ENCODE measurements at places on chromosomes 11 and 22.

DNA sequence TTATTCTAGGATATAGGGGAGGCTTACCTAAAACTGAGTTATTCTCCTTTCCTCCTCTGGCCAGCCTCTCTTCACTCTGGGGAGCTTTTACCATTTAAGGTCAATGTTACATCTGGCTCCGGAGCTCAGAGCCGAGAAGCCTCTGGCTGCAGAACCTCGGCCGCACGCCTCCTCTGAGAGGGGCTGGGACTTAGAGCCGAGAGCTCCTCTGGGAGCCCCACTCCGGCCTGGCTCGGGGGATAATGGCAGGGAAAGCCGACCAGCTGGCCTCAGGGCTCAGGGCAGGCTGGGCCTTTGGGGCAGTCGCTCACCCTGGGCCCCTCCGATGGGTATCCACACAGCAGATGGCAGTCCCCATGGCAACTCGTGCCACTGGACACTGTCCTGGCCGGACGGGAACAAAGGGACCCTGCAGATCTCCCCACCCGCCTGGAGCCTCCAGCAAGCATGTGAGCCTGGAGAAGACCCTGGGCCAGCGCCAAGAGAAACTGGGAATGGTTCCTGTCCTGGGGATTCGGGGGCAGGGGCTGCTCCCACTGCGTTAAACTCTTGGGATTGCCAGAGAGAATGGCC lies at the start of gene IRAG1:
IRAG1 (minus strand) TSS at position 247 of the 573 bp plus-strand sequence; CDS start at position 94, 153 bp downstream.
- DNase-seq: no peak

- no peak for DNase-seq
These were observed 378.1 kb downstream of the LARGE1 start for GRCh38 chr22:33542153-33542552.

- no peak for DNase-seq
These were observed 43.7 kb upstream of the DRD2 start for GRCh38 chr11:113518716-113519495.

DNA sequence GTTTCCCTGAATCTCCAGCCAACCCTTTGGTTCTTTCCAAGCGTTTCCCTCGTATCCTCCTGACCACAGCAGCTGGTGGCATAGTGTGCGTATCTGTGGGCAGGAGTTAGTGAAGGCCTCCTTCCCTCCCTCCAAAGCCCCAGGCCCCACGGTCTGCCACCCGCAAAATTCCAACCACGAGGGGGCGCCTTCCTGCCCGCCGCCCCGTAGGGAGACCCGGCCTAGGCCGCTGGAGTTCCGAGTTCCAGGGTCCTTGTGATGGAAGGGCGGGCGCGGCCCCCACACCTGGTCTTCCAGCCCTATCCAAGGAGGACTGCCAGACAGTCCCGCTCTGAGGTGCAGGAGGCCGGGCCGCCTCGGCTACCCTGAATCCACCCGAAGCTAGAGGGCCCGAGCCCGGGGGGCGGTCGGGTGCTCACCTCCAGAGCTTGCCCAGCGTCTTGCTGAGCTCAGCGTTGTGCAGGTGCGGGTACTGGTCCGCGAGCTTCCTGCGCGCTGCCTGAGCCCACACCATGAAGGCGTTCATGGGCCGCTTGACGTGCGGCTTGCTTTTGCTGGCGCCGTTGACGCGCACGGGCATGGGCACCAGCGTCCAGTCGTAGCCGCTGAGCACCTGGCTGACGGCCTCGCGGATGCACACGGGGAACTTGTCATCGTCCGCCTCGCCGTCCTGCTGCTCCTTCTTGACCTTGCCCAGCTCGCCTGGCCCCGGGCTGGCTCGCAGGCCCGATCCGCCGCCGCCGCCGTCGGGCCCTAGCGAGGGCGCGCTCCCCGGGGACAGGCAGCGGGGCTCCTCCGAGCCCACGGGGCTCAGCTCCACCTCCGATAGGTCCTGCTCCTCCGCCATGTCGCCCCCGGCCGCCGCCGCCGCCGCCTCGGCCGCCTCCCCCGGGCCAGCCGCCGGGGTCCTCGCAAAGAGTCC lies 1.2 kb downstream of the SOX10 start:
- no peak for DNase-seq

- DNase-seq: peak; percentile 80
These were observed at the start of gene ARSA for GRCh38 chr22:50627642-50628542. ARSA (minus strand) TSS chr22:50628152; CDS start chr22:50627779, 373 bp downstream.

DNA sequence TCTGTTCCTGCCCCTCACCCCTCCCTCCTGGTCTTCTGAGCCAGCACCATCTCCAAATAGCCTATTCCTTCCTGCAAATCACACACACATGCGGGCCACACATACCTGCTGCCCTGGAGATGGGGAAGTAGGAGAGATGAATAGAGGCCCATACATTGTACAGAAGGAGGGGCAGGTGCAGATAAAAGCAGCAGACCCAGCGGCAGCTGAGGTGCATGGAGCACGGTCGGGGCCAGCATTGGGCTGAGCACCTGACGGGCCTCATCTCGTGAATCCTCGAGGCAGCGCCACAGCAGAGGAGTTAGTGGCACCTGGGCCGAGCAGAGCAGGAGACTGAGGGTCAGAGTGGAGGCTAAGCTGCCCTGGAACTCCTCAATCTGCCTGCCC lies 941.8 kb downstream of the BRD1 start:
- no peak for DNase-seq

DNA sequence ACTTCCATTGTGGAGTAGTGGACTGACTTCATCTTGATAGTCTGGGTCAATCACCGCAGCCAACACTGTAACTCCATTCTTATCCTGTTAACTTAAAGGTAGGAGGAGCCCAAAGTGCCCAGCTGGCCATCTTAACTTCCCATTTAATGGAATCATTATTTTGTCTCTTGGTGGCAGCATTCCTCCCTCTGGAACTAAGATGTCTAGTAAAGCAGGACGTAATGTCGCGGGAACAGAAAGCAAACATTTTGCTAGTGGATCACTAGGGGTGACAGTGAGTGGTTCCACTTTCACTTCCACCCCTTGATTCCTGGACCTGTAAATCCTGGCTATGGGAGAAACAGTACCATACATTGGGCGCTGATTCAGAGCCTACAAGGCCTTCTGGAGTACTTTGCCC lies 71.4 kb downstream of the GAB4 start:
- no peak for DNase-seq

DNA sequence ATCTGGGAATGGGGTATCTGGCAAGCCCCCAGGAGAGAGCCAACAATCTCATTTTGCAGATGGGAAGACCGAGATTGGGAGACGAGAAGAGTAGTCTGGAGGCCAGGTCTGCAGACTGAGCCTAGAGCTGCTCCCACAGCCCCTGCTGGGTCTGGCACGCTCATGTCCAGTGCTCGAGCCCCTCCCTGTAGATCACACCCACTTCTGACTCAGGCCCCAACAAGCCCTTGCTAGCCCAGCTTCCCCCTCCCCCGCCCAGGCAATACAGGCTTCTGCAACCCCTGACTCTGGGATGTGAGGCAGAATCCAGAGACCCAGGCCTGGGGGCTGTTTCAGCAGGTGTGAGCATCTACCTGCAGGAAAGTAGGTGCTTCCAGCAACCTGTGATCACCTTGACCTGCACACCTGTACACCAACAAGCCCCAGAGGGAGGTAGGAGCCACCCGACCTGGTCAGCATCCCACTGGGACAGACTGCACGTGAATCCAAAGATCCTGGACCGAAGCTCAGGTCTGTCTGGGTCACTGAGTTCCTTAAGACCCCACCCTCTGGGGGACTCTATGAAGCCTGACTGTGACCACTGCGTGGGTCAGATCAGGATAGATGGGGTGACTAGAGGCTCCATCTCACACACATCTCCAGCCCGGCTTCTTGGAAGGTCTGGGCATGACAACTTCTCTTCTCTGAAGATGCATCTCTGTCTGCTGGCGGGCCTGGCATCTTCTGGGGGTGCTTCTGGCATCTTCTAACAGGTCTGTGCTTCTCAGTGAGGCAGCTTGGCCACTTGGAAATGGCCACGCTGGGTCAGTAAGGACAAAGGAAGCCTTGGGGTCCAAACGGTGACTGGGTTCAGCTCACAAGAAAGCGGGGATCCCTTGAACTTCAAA lies 29.3 kb downstream of the LINC01488 start:
- no peak for DNase-seq

GRCh38 chr11:103354656-103355055 lies 245.4 kb downstream of the DYNC2H1 start:
- no peak for DNase-seq

- DNase-seq: no peak
These were observed 214.1 kb downstream of the BUD13 start for GRCh38 chr11:116558504-116559211.

GRCh38 chr11:126336671-126337101 lies 18.8 kb upstream of the ST3GAL4 start:
- DNase-seq: no peak

DNA sequence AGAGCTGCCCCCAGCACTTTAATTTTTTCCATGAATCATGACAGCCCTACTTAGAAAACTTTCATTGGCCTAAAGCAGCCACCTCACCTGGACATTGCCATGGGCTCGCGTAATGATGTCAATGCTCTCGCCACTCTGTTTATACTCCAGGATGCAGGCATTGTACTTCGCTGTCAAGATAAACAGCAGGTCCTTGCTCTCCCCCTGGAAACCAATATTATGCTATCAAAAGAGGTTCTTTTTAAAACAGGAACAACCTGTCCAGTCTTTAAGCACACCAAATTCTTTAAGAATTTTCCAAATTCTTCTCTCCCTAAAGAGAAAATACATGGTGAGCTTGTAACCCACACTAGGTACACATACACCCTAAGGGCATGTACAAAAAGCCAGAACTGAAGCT lies 3.0 kb downstream of the DDB1 start:
- DNase-seq: no peak

- DNase-seq: no peak
These were observed 1102.6 kb downstream of the DLG2 start for GRCh38 chr11:84524422-84525051.

GRCh38 chr11:122046846-122047245 lies 69.2 kb downstream of the BLID start:
- no peak for DNase-seq

DNA sequence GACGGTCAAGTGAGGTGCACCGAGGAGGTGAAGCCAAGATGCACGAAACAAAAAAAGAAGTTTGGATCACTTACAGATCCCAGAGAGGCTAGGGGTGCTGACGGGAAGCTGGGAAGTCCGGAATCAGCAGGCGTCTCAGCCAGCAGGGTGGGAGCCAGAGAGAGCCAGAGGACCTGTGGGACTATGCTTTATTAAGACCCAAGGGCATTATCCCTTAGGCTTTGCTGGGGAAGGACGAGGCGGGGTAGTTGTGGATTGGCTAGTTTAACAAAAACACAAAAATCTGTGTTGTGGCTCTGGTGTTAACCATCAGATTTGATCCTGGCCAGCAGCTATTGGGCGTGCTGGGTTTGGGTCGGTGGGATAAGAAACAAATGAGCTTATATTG lies 427.1 kb downstream of the DYNC2H1 start:
- no peak for DNase-seq

DNA sequence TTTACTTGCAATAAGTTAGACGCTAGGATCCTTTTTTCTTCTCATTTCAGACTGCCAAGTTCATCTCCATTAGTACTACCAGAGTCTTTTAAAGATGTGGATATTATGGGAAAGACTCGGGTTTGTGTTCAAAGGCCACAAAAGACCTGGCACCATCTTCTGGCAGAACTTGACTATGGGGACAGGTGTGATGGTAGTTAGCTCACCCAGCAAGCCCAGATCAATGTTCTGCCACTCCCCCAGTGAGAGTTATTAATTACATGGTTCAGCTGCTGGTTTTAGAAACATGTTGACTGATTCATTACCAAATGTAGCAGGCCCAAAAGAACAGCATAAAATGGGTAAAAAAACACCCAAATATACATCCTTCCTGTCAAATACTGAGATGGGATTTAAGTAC lies 333.5 kb upstream of the PITPNB start:
- no peak for DNase-seq

DNA sequence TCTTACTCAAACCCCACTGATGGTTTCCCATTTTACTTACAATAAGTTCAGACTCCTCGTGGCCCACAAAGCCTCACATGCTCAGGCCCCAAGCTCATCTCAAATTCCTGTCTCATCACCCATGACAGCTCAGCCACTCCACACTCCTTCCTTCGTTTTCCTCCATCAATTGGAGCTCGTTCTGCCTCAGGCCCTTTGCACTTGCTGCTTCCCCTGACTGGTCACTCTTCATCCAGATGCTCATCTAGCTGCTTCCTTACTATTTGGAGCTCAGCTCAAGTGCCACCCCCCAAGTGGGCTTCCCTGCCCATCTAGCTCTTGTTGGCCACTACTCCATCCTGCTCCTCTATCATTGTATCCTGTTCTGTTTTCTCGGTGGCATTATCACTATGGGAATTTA lies 46.8 kb upstream of the LRRC32 start:
- no peak for DNase-seq

GRCh38 chr11:17386331-17387084 lies 2.0 kb downstream of the KCNJ11 start:
- peak; percentile 62 for DNase-seq

DNA sequence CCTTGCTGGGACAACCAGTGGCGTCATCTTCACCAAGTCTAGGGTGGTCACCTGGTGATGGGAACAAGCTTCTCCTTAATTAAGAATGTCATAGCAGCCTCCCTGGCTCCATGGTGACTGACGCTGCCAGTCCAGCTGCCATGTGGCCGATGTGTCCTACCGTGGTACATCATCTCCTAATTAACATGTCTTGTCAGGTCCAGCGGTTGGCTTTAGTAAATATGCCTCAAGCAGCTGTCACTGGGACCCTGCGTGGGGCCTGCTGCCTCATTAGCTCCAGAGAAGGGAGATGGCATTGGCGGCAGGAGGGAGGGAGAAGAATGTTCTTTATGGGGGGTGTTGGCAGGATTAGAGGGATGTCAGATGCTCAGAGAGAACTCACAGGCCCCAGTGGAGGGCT lies 271.9 kb downstream of the ST3GAL4 start:
- DNase-seq: no peak

DNA sequence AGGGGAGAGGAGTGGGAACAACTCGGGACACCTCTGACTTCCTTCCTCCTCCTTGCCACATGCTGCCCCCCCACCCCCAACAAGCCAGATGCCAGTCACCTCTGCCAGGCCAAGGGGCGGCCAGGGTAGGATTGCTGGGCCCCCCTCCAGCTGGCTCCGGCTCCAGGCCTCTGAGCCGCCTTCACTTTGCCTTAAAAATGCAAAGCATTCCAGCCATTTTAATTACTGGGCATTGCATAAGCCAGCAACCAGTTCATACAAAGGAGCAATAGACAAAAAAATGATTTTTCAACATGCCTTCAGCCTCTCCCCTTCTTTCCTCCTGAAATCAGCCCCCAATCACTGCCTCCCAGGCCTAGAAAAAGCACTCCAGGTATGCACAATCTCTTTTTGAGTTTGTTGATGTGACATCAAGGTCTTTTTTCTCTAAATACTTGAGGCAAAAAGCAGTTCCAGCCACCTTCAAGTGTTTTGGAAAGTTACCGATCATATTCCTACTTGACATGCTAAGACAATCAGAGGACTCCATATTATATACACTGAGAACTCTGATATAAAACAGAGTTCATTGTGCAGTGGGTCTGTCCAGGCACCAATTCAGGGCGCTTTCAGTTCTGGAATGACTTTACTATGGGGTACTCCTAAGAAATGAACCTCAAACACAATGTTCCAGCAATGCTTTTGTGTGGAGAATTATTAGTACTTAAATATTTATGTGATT lies 12.4 kb upstream of the TIMP3 start:
- no peak for DNase-seq

- DNase-seq: no peak
These were observed 412.3 kb upstream of the CHORDC1 start for GRCh38 chr11:90635151-90635550.
